ENCODE measurements at places on chromosomes 5 and 9. TPM values are rescaled to one million over a fixed set of nuclear protein-coding genes. Genes with fewer than 3 reads are reported as not detected.

DNA sequence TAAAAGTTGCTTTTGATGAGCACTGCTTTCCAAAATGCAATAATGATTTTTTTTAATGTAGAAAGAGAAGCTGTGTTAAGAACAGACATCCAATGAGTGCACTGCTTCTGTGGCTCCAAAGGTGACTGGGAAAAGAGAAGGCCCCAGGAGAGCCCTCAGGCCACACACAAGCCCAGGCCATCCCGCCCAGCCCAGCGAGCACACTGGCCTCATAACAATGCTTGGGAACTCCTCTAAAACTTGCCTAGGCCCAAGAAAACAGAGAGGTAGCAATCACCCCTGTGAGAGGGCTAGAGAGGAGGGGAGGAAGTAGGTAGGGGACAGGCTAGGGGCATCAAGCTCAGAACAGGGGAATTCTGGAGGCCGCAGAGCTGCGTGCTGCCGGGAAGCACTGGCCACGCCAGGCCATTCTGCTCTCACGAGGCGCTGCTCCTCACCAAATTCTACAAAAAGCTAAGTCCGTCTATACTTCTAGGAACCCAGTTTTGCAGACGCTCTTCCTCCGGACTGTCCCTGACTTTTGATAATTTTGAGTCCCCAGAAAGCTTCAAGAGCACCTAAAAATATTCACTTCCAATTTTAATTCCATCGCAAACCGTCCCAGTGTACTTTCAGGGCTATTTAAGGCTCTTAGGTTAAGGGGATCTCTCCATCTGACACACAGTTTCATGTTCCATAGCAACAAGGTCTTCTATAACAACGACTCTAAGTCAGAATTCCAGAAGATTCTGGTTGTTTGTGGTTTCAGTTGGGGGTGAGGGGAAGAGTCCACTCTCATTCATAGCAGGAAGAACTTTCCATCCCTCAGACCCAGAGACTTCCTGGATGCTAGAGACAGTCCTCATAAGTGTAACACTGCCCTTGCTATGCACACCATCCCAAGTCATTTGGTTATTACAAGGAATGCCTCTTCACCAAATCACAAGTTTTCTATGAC, 51.0 kb downstream of the HABP4 start:
- H3K4me1 ChIP-seq, result no peaks in the 10 kb centered on the region
- no peak overlapping the region for H3K4me3 ChIP-seq
- H3K36me3 ChIP-seq, result no peaks in the 10 kb centered on the region
- DNase-seq, result no peak
- H3K27me3 ChIP-seq, result no peaks in the 10 kb centered on the region
- H3K27ac ChIP-seq, result no peak overlapping the region

GRCh38 chr5:116509483-116510244, 65.0 kb downstream of the SEMA6A start:
- no peaks in the 10 kb centered on the region for H3K27me3 ChIP-seq
- no peak overlapping the region for H3K27ac ChIP-seq
- DNase-seq, result no peak
- no peaks in the 10 kb centered on the region for H3K36me3 ChIP-seq
- peaks cover 8% of the 10 kb centered on the region for H3K4me1 ChIP-seq
- H3K4me3 ChIP-seq, result no peak overlapping the region

DNA sequence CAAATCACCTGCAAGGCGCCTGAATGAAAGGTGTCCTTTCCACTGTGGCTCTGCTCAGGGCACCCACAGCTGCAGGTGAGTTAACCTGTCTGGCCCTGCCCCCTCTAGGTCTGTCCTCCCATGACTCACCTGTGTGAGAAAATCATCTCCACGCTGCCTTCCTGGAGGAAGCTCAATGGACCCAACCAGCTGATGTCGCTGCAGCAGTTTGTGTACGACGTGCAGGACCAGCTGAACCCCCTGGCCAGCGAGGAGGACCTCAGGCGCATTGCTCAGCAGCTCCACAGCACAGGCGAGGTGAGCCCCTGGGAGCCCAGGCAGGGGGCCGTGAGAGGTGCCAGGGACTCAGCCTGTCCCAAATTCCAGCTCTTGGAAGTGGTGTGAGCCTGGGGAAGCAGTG, 23.0 kb upstream of the CTSL start:
- DNase-seq, result no peak
- H3K4me3 ChIP-seq, result no peak overlapping the region
- no peak overlapping the region for H3K27ac ChIP-seq
- no peaks in the 10 kb centered on the region for H3K27me3 ChIP-seq
- H3K36me3 ChIP-seq, result peaks cover 4% of the 10 kb centered on the region

GRCh38 chr9:17171309-17172094, 36.7 kb downstream of the CNTLN start:
- no peaks in the 10 kb centered on the region for H3K4me1 ChIP-seq
- DNase-seq, result no peak
- no peak overlapping the region for H3K27ac ChIP-seq
- H3K27me3 ChIP-seq, result no peaks in the 10 kb centered on the region
- H3K4me3 ChIP-seq, result no peak overlapping the region
- H3K36me3 ChIP-seq, result no peaks in the 10 kb centered on the region

PRDM9 gene
- total RNA-seq, result not detected

GRCh38 chr9:106025453-106025852, 331.1 kb downstream of the TMEM38B start:
- no peaks in the 10 kb centered on the region for H3K27me3 ChIP-seq
- no peak for DNase-seq
- H3K4me1 ChIP-seq, result no peaks in the 10 kb centered on the region
- H3K27ac ChIP-seq, result no peak overlapping the region
- no peak overlapping the region for H3K4me3 ChIP-seq

GPX3 gene
- 504 TPM for total RNA-seq

PCDHB12 gene
- total RNA-seq, result 0.52 TPM

DNA sequence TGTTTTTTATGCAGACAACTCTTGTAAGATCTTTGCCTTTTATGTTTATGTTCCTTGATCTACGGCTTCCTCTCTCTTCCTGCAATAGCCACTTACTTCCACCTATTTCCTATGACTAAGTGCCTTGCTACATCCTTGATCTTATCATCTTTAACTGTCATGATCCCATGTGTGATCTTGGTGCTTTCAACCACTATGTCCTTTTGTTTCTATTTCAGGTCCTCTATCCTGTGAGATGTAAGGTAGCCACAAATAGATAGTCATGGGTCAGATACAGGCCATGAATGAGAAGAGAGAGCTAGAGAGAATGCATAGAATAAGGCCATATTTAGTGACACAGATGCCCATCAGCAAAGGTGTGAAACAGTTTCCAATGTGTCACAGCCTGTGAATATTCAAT, 243.6 kb upstream of the HAPLN1 start:
- no peaks in the 10 kb centered on the region for H3K4me1 ChIP-seq
- no peak overlapping the region for H3K4me3 ChIP-seq
- H3K27me3 ChIP-seq, result no peaks in the 10 kb centered on the region

DNA sequence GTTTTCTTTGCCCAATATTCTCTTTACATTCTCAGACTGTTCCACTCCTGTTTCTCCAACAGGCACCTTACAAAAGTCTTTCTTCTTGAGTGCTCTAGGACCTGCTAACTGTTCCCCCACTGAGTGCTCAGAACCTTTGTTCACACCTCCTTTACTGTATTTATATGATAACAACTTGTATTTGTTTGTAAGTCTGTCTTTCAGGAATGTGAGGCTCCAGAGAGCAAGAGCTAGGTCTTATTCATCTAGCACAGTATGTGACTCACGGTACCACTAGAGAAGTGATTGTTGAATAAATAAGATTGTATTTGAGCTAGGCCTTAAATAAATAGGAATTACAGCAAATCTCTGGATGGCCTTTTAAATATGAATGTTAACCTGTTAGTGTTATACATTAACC, 42.5 kb upstream of the MYOT start:
- no peak overlapping the region for H3K4me3 ChIP-seq
- H3K27me3 ChIP-seq, result no peaks in the 10 kb centered on the region
- H3K27ac ChIP-seq, result peak overlapping the region; percentile 92
- peaks cover 37% of the 10 kb centered on the region for H3K4me1 ChIP-seq
- no peak for DNase-seq

GRCh38 chr5:134450374-134450773, 38.7 kb upstream of the CDKN2AIPNL start:
- no peaks in the 10 kb centered on the region for H3K36me3 ChIP-seq
- H3K4me1 ChIP-seq, result peaks cover 29% of the 10 kb centered on the region
- DNase-seq, result no peak
- no peak overlapping the region for H3K4me3 ChIP-seq
- no peaks in the 10 kb centered on the region for H3K27me3 ChIP-seq

DNA sequence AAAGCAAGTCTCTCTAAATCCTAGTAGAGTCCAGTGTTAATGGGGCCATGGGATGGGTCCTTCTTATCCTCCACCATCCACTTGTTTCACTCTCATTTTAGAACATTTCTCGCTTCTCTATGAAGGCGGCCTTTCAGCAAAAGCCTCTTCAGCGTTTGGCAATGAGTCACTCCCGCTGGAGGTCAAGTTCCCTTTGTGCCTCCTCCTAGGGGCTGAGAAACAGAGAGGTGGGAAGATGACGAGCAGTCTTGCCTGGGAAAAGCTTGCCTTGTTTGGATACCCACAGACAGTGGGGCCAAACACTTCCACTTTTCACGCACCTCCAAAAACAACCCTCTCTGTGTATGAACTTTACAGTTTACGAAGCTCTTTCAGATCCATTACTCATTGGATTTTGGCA, 168.8 kb downstream of the GABBR2 start:
- H3K36me3 ChIP-seq, result no peaks in the 10 kb centered on the region
- H3K27me3 ChIP-seq, result no peaks in the 10 kb centered on the region
- no peaks in the 10 kb centered on the region for H3K4me1 ChIP-seq

DNA sequence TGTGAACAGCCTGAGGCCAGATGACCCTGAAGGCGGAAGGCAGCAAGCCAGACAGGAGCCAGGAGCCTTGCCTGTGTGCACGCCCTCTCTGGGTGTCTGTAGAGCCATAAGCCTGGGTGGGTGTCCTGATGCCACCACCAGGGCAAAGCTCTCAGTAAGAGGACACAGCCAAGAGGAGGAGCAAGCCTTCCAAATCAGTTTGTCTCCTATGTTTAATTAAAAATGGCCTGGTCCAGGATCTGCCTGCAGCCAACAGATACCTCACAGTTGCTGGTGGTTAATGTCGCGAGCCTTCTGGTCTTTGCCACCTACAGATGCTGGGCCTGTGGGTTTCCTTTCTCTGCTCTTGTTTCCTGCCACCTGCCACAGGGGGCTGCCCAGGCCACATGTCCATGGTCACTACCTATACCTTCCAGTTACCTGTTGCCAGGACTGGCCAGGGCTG, 56.9 kb downstream of the SYK start:
- H3K27ac ChIP-seq, result no peak overlapping the region
- no peaks in the 10 kb centered on the region for H3K27me3 ChIP-seq
- H3K4me1 ChIP-seq, result no peaks in the 10 kb centered on the region

GRCh38 chr5:157556615-157557418, 18.8 kb downstream of the ADAM19 start:
- DNase-seq, result no peak
- H3K36me3 ChIP-seq, result no peaks in the 10 kb centered on the region
- peaks cover 41% of the 10 kb centered on the region for H3K4me1 ChIP-seq
- H3K27me3 ChIP-seq, result no peaks in the 10 kb centered on the region
- no peak overlapping the region for H3K27ac ChIP-seq

DNA sequence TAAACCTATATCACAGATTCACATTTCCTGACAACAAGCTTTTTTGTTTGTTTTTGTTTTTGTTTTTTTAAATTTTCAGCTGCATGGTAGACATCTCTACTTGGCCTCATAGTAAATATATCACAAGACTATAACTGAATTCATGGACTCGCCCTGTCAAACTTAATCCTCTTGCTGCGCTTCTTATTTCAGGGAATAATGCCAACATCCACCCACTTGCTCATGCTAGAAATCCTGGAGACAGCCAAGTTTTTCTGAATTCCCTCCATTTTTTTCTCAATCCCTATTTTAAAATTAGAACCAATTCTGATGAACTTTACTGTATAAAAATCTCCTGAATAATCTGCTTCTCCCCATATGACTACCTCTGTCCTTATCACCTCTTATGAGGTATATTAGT, 283.6 kb upstream of the RPS23 start:
- no peak overlapping the region for H3K27ac ChIP-seq
- no peaks in the 10 kb centered on the region for H3K4me1 ChIP-seq
- H3K4me3 ChIP-seq, result no peak overlapping the region
- no peaks in the 10 kb centered on the region for H3K27me3 ChIP-seq
- H3K36me3 ChIP-seq, result no peaks in the 10 kb centered on the region

DNA sequence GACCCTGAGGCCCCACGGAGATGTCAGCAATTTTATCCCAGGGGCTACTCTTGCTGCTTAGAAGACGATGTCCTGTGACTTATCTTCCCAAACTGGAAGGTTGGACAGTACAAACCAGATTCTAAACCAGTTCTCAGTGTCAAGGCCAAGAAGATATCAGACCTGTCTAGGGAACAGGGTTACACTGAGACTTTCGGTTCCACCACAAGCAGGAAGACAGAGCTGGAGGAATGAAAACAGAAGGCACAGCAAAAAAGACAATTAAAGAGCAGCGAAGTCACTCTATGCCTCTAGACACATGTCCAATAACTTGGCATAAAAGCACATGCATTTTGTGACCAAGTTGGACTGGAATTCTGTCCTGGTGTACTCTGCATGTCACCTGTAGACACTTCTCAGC, 73.4 kb upstream of the TMEM252 start:
- DNase-seq, result no peak
- no peak overlapping the region for H3K27ac ChIP-seq
- no peak overlapping the region for H3K4me3 ChIP-seq
- no peaks in the 10 kb centered on the region for H3K36me3 ChIP-seq
- no peaks in the 10 kb centered on the region for H3K27me3 ChIP-seq

GRCh38 chr5:172096207-172096940, 89.9 kb upstream of the FBXW11 start:
- H3K4me3 ChIP-seq, result no peak overlapping the region
- DNase-seq, result no peak
- H3K4me1 ChIP-seq, result no peaks in the 10 kb centered on the region
- no peaks in the 10 kb centered on the region for H3K36me3 ChIP-seq
- H3K27ac ChIP-seq, result no peak overlapping the region

DNA sequence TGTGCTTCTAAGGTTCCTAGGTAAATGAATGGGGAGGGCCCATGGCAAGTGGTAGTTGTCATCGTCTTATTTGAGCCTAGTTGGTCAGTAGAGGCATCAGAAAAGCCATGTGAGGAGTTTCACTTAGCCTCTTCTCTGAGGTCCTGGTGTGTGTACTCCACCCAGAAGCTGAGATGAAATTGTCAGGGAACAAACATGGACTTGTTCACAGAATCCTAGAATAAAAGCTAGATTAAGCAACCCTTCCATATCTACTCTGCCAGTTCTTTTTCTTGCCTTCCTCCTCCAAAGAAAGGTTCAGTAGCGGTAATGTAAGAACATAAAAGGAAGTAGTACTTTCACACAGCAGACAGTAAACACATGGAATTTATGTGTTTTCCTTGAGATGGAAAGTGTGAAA, 70.4 kb downstream of the ARHGAP26 start:
- H3K27ac ChIP-seq, result peak overlapping the region; percentile 6
- peaks cover 60% of the 10 kb centered on the region for H3K4me1 ChIP-seq
- no peaks in the 10 kb centered on the region for H3K36me3 ChIP-seq
- H3K4me3 ChIP-seq, result no peak overlapping the region

DNA sequence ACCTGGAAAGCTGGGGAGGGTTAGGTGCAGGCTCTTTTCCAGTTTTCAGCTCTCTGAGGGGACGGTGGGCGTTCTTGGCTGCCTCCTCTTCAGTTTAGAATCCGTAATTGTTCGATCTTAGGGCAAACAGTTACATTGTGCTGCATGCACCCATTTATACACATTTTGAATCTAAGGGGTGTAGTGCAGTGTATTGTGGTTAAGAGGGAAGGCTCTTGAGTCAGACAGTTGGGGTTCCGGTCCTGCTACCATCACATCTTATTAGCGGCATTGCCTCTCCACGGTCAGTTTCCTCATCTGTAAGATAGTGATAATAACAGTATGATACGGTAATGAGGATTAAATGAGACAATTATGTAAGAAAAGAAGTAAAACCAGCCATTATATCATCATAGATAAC, 625 bp downstream of the EXOSC2 start:
- peak overlapping the region; percentile 71 for H3K4me3 ChIP-seq
- no peak overlapping the region for H3K27ac ChIP-seq
- no peak for DNase-seq
- no peaks in the 10 kb centered on the region for H3K27me3 ChIP-seq

CRB2 gene
- total RNA-seq, result not detected

PCDHB3 gene
- 0.61 TPM for total RNA-seq

ISCA1 gene
- 115 TPM for total RNA-seq

All from gastrocnemius medialis (tissue), 4 donors.